ENCODE measurements at places on chromosomes 5 and 9.

GRCh38 chr5:22678886-22679285 lies 174.3 kb downstream of the CDH12 start:
- DNase-seq, result no peak

DNA sequence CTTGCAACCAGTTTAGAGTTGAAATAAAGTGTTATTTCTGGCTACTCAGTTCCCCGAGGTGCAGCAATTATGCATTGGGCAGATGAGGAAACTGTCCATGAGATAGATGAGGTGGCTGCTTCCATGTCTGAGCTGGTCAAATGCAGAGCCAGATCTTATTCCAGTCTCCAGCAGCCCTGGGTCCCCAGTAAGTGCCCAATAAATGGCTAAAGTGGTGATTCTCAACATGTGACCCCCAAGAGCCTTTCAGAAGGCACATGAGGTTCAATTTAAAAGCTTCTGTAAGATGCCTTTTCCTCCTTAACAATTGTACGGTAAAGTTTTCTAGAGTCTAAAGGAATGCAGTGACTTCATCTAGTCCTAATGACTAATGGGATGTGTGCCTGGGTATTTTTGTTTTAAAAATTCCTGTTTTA lies 17.5 kb downstream of the ATOX1 start:
- DNase-seq, result no peak

DNA sequence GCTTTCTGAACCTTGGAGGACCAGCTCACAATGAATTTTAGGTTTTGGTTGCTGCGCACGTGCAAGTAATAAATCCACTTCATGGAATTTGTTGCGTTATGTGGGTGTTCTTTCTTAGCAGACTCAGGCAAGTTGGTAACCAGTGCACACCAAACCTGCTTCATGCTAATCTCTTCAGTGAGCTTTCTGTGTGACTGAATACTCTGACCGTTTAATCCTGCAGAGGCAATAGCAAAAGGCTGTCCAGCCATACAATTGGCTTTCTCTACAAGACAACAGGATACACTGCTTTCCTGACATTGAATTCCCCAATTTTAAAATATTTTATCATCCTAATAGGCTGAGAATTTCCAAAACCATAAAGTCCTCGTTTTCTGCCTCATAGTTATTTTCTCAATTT lies 10.3 kb downstream of the UGT3A2 start:
- DNase-seq, result no peak

DNA sequence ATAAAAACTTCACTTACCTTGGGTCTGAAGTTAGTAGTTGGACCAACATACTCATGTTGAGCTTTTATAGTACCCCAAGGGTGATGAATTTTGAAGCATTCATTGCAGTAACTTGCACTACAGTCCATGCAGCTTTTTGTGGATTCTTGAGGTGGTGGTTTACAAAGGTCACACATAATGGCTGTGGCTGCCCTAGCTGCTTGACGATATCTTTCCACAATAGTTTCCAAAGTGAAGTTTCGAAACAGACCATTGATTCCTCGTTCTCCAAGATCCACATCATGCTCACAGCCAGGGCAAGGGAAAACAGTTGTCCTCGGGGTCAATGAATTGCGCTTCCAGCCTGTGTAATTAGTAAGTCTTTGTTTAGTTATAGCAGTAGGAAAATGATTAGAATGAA lies 22.7 kb downstream of the TRIM36 start:
- DNase-seq, result no peak

DNA sequence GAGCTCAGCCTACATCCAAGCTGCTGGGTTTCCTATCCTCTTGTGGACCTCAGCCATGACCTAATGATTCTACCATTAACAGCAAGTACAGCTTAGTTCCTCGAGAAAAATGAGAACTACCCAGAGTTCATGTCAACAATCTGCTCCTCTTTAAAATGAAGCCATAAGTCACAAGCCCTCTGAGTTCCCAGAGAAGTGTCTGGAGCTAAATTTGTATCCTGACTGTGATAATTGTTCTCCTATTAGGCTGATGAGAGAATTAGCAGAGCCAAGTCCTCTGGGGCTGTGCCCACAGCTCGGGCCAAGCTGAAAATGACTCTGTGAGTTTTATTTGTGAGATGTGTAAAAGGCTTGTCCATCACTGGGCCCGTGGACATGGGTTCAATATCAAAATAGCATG lies 145.1 kb upstream of the SMIM23 start:
- DNase-seq, result no peak

- no peak for DNase-seq
Observed at GRCh38 chr5:16842896-16843295, 93.2 kb downstream of the MYO10 start.

DNA sequence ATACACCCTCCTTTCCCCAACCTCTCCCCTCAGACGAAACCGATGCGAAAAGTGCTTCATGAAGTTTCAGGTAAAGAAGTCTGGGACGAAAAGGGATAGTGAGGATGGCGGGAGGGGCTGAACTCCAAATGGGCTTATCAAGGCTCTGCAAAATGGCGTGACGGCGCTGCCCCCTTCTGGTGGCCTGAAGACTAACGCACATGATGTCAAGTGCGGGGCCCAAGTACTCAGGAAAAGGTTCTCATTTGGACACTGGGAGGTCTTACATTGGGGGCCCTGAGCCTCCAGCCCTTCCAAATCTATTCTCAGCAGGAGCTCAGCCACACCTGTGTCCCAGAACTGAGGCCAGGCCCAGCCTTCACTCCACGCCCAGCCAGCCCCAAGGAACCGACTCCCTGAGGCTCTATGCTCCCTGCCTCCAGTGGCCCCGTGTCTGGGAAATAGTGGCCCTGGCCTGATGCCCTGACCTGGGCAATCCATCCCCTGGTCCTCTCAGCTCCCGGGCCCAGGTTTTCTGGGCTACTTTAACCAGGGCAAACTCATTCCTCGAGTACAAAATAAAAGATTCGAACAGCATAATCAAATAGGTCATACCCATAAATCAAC lies 119.9 kb downstream of the KCNIP1 start:
- no peak for DNase-seq

- DNase-seq, result no peak
Observed at GRCh38 chr9:99431103-99431502, 209.0 kb downstream of the SEC61B start.

DNA sequence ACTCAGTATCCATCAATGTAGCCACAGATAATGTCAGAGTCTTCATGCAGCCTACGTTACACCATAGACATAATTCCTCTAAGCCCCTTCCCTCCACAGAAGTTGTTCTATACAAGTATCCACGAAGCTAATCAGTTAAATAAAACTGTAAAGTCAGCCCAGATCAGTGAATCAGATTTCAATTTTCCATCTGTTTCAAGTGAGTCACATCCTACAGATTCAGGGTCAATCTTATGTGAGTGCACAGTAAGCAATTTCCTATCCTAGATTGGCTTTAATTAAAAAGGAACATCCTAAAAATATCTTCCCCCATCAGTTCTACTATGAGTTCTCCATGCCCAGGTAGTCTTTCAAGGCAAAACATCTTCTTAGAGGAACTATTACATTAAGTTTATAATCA lies 402.5 kb downstream of the EFNA5 start:
- no peak for DNase-seq

DNA sequence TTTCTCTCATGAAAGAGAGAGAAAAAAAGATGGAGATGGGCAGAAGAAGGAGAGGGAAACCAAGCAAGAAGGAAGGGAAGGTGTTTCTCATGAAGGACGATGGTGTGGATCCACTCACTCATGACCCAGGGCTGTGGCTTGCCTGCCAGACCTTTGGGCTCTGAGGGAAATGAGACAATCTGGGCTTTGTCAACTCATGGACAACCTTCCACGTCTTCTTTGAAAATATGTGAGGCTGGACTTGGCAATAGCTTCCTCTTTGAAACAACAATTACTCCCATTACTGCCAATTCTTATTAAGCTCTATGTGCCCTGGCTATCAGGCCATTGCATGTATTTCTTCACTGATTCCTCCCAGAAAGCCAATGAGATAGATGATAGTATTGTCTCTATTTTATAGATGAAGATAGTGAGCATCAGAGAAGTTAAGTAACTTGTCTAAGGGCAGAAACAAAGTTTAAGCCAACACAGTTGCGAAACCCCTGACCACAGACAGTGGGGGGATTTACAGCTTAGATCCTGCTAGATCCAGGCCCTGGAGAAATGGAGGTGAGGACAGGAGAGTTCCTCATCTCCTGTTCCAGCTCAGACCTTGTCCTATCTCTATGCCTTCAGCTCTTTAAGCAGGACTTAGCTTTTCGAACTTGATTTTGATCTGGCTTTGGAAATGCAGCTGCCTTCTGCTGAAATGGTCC lies 132.4 kb downstream of the GCNT1 start:
- no peak for DNase-seq

- DNase-seq, result no peak
Observed at GRCh38 chr5:6579535-6579934, 53.3 kb downstream of the NSUN2 start.

DNA sequence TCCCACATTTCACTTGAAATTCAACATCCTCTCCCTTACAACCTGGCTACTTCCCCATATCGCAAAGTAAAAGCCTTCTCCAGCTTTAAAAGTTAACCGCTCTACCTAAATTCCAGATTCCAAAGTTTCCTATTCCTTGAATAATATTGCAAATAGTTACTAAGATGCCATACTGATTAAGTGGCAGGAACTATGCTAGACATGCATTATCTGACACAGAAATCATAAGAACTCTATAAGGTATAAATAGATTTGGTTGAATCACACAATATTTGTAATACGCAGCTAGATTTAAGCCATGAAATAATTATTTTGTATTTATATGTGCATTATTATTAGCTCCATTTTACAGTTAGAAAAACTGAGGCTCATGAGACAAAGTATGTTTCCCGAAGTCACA lies 92.8 kb downstream of the NFIB start:
- no peak for DNase-seq

DNA sequence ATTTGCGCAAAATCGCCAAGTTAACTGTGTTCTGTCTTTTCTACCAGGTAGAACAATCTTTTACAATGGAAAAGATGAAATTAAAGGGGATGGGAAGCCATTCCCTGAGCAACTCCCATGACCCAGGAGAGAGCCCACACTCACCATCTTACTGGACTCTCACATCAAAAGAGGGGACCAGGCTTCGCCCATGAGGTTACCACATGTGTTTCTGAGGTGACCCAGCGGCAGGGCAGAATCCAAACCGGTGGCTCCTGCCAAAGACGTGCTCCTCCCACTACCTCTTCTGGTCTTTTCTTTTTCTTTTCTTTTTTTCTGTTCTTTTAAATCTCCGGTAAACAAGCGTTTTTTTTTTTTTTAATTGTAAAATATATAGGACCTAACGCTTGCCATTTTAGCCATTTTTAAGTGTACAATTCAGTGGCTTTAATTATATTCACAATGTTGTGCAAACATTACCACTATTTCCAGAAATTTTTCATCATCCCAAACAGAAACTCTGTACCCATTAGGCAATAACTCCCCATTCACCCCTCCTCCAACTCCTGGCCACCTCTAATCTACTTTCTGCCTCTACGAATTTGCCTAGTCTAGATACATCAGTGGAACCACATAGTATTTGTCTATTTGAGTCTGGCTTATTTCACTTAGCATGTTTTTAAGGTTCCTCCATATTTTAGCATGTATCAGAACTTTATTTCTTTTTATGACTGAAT lies 19.3 kb downstream of the PTPN3 start:
- no peak for DNase-seq

GRCh38 chr9:130051855-130052254 lies 1.9 kb upstream of the GPR107 start:
- DNase-seq, result no peak

DNA sequence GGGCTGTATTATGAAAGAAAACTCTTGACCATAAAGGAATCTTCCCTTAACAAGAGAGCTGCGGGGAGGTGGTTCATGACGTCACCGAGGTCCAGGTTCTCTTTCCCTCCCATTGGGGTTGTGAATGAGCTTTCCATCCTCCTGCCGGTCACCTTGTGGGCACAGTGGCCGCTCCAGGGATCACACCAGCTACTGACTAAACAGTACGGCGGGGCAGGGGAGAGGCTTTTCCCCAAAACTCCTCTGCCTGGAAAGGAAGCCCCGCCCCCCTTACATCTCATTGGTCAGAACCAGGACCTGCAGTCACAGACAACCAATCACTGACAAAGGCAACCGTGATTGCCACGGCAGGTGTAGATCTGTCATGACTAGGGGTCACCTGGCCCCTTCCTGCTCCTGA lies 35.6 kb downstream of the ROR2 start:
- DNase-seq, result no peak

- peak; percentile 77 for DNase-seq
Observed at GRCh38 chr9:126985870-126986498, 71.4 kb downstream of the RALGPS1 start.

GRCh38 chr5:116788851-116789403 lies 214.3 kb upstream of the SEMA6A start:
- DNase-seq, result no peak

DNA sequence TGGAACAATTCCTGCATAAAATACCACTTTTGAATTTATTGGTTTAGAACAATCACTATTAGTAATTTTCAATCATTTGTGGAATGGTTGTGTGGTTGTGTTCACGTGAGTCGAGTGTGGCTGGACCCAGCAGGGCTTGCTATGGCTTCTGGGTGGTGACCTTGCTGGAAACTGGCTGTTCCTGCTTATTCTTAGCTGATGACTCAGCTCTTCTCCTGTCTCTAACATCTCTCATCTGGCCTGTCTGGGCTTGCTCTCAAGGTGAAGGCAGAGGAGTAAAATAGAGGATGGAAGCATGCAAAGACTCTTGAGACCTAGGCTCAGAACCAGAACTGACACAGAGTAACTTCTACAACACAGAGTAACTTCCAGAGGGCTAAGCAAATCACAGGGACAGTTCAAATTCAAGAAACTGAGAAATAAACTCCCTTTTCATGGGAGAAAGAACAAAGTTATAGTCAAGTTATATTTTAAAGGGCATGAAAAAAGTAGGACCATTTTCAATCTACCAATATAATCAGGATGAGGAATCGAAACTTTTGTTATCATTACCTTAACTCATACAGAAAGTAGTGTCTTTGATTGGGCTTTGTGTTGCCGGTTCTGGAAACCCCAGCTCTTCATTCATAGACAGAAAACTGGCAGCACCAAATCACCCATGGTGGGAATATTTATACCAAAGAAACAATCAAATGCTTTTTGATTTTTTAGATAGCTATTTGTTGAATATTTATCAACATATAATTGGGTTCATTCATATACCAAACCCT lies 665.1 kb downstream of the CDH18 start:
- DNase-seq, result no peak

DNA sequence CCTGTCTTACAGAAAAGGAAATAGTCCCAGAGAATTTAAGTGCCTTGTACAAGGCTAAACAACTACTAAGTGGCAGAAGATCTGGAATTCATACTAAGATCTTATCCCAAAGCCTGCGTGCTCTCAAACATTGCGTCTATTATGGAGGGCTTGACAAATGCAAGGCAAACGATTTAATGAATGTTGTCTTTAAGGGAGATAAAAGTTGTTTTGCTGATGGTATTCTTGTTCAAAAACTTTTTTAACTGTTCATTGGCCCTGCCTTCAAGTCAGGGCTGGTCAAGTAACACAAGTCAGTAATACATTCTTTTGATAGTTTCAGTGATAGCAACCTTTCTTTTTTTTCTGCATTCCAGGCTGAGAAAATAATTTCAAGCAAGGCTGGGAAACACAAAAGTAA lies 1.7 kb upstream of the SLC38A9 start:
- DNase-seq, result no peak

DNA sequence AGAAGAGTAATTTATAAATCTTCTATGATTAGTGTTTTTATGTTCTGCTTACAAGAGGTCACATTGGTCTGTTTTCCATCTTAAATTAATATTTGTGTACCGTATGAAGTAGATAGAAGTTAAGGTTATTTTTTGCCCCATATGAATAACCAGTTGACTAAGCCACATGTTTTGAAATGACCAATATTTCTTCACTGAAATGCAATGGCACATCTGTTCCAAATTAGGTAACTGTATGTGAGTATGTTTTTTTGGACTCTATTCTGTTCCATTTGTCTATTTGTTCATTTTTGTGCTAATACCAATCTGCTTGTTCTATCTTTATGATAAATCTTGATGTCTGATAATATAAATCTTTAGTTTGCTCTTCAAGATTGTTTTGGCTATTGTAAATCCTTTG lies 17.7 kb downstream of the JAK2 start:
- no peak for DNase-seq
